ENCODE measurements at places on chromosomes 12 and 14.

- peak; percentile 59 for DNase-seq
Observed at GRCh38 chr12:50055831-50056638, 1.4 kb upstream of the ASIC1 start.

GRCh38 chr12:18071336-18071735, 18.7 kb downstream of the RERGL start:
- DNase-seq: no peak

GRCh38 chr12:112965643-112966042, 12.7 kb upstream of the OAS2 start:
- no peak for DNase-seq

- no peak for DNase-seq
Observed at GRCh38 chr12:47004634-47005033, 74.8 kb upstream of the PCED1B start.

DNA sequence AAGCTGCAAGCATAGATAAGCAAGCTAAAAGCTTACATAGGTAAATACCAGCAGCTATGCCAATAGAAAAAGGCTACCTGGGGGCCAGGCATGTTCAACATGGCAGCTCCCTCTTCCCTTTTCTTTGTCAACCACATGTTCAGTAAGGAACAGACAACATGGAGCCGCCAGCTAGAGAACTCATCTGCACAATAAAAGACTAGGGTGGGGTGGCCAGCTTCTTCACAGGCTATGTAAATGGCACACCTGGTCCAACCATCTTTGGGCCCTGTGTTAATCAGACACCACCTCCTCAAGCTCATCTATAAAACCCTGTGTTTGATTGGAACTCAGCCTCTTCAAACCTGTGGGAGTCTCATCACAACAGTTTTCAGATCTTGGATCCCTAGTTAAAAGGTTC, 129.7 kb upstream of the TMPO start:
- no peak for DNase-seq

- DNase-seq: no peak
Observed at GRCh38 chr12:124242529-124243065, 52.3 kb upstream of the RFLNA start.

DNA sequence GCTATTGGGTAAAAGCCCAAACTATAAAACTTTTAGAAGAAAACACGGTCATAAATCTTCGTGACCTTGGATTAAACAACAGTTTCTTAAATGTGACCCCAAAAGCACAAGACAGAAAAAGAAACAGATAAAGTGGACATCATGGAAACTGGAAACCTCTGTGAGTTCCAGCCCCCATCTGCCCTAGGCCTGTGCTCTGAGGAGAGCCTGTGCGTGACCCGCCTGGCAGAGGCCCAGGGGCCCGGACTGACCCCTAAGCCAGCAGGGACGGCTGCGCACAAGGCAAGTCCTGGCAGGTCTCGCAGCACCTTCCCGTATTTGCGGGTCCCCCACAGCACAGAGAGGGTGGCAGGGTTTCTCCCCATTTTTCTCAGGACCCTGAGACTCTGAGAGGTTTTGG, 76.0 kb downstream of the CHGA start:
- no peak for DNase-seq

DNA sequence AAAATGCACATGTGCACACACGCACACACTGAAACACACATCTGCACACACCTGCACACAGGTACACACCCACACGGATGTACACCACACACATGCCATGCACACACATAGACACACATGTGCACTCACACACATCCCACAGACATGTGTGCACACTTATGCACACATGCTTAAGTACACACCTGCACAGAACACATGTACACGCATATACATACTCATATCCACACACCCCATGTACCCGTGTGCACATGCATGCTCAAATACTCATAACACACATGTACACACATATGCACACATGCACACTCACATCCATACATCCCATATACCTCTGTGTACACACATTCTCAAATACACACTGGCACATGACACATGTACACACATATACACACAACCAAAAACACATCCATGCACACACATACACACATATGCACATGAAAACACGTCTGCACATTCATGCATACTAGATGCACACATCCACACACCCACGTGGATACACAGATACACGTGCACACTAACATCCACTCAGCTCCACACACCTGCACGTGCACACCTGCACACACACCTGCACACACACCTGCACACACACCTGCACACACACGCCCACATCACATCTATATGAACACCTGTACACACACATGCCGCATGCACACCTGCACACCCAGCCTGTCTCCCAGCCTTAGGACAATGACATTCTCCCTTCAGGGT, 336.7 kb downstream of the ADGRD1 start:
- no peak for DNase-seq

GRCh38 chr12:103966736-103967135, 1.1 kb downstream of the TDG start:
- no peak for DNase-seq

DNA sequence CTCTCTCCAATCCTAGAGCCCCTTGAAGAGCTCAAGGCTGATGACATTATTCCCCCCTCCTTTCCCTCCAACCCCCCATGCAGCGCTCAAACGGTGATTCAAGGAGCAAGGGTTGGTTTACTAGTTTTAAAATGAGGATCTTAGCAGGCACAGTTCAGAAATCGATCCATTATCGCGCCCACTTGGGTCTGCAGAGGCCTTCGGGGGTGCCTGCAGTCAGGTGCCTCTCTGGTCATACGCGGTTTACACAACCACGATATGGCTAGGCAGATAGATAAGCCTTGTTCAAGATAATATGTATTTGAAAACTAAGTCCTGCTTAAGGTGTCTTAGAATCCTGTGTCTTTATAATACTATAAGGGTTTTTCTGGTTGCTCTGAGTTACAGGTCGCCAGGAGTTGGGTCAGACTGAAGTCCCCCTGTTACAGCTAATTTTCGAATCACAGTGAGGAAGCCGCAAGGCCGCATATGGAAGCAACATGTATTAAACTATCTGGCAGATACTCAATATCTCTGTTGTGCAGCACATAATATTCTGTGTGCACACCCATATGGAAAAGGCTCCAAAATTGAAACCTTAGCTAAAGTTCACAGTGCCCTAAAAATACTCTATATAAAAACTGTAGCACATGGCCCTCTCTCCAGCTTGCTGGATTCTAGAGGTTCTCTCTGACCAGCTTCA, 10.0 kb downstream of the BHLHE41 start:
- no peak for DNase-seq

DNA sequence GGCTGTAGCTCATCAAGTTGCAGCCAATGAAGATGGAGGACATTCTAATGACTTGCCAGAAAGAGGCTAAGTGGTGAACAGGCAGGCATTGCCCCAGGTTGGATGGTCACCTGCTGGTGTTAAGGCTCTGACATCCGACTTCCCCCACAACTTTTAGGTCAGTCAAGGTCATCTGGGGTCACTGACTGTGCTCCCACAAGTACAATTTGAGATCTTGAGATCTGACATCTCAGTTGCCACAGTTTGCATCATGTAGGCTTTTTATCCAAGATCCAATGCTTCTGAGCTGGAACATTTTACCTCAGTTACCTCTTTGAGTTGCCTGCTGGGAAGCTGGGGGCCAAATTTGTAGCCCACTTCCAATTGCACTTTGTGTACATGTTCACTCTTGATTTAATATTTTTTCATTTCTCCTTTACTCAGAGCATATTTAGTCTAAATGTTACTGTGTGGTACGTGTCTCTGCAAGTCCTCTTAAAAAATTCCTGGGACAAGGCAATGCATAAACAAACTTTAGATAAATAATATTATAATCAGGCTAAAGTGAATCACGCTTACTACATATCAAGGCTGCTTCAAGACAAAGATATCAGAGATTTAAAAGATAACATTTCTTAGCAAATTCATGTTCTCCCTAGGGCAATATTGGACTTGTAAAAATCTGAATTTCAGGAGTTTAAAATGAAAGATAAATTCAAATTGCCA, 61.4 kb downstream of the SEL1L start:
- no peak for DNase-seq

GRCh38 chr12:16880864-16881285, 274.9 kb upstream of the LMO3 start:
- no peak for DNase-seq

GRCh38 chr12:586318-587071, 76.8 kb downstream of the NINJ2 start:
- no peak for DNase-seq

GRCh38 chr14:63895510-63895909, 42.7 kb downstream of the SYNE2 start:
- DNase-seq: no peak

DNA sequence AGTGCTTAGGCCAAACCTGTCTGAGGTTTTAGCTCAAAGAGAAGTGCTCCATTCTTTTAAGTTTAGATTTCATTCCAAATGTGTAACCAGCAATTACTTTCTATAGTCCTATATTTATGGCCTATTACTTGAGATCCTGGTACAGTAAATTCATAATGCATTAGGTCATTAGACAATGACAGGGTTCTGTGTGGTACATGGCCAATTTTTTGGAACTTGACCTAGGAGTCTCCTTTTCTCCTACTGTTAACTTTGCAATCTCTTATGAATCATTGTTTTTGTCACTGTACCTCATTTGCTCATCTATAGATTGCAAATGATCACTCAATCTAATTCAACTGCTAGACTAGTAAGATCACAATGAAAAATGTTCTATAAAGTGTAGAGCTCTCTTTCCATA, 136.7 kb downstream of the PDE3A start:
- no peak for DNase-seq

DNA sequence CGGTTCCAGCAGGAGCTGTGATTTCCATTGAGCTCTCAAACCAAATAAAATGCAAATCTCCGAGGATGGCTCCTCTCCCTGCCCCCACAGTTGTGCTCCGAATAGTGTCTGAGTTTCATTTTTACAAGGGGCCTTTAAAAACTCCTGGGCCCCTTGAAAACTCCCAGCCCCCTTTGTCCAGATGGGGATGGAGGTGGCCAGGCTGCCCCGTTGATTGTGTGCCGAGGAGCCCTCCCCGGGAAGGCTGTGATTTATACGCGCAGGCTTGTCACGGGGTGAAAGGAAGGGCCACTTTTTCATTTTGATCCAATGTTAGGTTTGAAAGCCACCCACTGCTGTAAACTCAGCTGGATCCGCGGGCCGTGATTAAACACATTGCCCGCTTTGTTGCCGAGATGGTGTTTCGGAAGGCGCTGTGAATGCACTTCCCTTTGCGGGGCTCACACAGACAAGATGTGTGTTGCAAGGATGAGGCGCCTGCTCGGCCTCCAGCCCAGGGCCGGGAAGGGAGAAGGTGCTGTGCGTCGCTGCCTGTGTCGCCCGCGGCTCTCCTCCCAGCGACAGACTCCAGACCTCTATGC, 98.8 kb downstream of the TMEM132C start:
- DNase-seq: no peak

DNA sequence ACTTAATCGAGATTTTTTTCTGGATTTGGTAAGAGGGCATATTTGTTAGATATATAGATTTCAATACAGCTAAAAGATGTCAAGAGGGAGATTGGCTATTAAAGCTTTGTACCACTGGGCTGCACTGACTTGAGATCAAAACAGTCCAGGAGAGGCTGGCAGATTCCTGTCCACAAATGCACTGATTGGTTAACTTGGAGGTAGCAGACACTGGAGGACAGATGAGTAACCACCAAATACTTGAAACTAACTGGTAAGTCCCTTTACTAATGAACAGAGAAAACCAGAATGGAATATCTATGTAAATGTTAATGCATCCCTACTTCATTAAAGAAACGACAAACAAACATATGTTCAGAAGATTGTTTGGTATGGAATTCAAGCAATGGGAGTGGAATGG, 416.6 kb downstream of the LRIG3 start:
- DNase-seq: no peak

DNA sequence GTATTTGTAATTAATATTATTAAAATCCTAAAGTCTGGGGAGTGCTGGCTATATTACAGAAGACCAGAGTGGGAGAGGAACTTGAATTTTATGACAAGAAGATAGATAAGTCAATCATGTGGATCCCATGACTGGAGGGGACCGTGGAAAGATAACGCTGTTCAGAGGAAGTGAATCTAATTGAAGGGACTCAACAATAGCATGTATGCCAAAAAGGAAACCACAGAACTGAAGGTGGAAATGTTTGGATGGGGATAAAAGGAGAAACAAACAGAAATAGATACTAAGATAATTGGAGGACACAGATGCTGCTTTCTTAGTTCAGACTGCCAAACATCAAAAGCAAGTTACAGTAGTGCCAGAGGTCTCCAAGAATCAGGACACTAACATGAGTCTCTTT, 21.1 kb downstream of the OR6J1 start:
- no peak for DNase-seq

- no peak for DNase-seq
Observed at GRCh38 chr12:27252934-27253333, 8.8 kb downstream of the STK38L start.

GRCh38 chr14:54786838-54787237, 115.8 kb downstream of the GCH1 start:
- DNase-seq: no peak

GRCh38 chr14:64092338-64092737, 201.8 kb downstream of the ESR2 start:
- no peak for DNase-seq

DNA sequence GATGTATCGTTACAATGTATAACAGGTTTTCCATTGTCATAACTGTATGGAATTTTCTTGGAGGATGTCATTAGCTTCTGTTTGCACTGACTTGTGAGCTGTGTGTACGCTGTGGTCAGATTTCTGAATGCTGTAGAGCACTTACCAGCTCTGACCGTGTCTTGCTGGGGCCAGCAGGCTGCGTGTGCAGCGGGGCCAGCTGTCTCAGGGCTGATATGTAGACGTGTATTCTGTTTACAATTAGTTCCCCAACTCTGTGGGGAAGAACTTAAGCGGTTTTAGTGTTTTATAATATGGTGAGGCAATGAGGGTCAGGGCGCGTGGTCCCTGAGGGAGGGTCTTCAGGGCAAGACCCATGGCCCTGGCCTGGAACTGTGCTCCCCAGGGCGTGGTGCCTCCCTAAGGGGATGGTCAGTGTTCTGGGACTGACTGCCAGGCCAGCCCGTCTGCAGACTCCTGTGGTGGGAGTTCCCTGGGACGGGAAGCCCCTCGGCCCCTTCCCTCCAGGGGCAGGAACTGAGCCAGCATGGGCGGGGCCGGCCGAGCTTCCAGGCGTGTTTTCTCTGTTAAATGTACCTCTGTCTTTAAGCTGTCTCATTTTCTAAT, 18.7 kb downstream of the XRCC3 start:
- DNase-seq: no peak

- no peak for DNase-seq
Observed at GRCh38 chr12:129049917-129050316, 196.6 kb downstream of the GLT1D1 start.

DNA sequence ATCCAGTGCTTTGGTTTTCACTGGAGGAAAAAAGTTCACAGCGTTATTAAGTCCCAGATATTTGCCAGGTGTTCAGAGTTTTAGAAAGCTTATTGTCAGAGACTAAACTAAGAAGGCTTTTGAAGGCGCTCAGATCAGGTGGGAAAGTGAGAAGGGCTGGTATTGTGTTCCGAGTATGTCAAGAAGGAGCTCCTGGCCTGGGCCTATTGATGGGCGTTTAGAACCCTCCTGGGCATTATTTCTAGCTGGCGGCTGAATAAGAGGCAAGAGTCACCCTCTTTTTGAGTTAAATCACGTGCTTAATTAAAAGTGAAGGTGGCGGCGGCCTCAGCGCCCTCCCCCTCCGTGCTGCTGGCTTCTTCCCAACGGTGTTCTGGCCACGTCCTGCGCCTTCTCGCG, 20.9 kb upstream of the GNS start:
- no peak for DNase-seq

- no peak for DNase-seq
Observed at GRCh38 chr14:73055251-73055650, 3.1 kb upstream of the RBM25 start.

- no peak for DNase-seq
Observed at GRCh38 chr12:62194616-62195015, 65.6 kb upstream of the USP15 start.

Data from endothelial cell (in vitro differentiated cells).